ENCODE measurements at places on chromosomes 5 and 9.

GRCh38 chr5:78562714-78563330 is 85.8 kb downstream of the LHFPL2 start:
- no peak for DNase-seq
- H3K4me1 ChIP-seq: no peaks in the 10 kb centered on the region
- no peak overlapping the region for H3K4me3 ChIP-seq
- H3K27ac ChIP-seq: no peak overlapping the region
- H3K36me3 ChIP-seq: no peaks in the 10 kb centered on the region

GRCh38 chr5:50786073-50786472 is 119.6 kb downstream of the PARP8 start:
- H3K4me1 ChIP-seq: no peaks in the 10 kb centered on the region
- H3K27ac ChIP-seq: no peak overlapping the region
- peak; percentile 30 for DNase-seq
- peaks cover 15% of the 10 kb centered on the region for H3K36me3 ChIP-seq

GRCh38 chr9:129653823-129654553 is 11.5 kb upstream of the PRRX2 start:
- no peak overlapping the region for H3K4me3 ChIP-seq
- DNase-seq: no peak
- no peak overlapping the region for H3K27ac ChIP-seq

- H3K36me3 ChIP-seq: no peaks in the 10 kb centered on the region
- no peaks in the 10 kb centered on the region for H3K4me1 ChIP-seq
- no peak overlapping the region for H3K27ac ChIP-seq
- DNase-seq: peak; percentile 80
- no peaks in the 10 kb centered on the region for H3K27me3 ChIP-seq
- H3K4me3 ChIP-seq: no peak overlapping the region
Observed at GRCh38 chr5:108521841-108522506, 140.1 kb upstream of the FBXL17 start.

DNA sequence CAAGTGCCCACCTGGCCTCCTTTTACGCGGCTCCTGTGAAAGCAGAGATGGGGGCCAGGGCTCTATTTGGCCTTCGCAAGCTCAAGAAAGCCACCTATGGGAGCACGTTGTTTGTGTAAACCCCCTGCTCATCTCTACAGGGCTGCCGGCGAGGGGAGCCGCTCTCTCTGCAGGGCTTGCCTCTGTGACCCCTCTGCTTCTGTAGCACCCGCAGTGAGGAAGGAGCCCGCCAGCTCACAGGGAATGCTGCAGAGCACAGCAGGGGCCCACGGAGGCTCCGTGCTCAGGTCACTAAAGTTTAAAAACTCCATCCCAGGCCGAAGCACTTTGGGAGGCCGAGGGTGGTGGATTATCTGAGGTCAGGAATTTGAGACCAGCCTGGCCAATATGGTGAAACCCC is 376.8 kb downstream of the IRX2 start:
- no peak for DNase-seq
- no peak overlapping the region for H3K4me3 ChIP-seq
- H3K4me1 ChIP-seq: no peaks in the 10 kb centered on the region
- no peaks in the 10 kb centered on the region for H3K27me3 ChIP-seq
- H3K36me3 ChIP-seq: no peaks in the 10 kb centered on the region
- no peak overlapping the region for H3K27ac ChIP-seq

DNA sequence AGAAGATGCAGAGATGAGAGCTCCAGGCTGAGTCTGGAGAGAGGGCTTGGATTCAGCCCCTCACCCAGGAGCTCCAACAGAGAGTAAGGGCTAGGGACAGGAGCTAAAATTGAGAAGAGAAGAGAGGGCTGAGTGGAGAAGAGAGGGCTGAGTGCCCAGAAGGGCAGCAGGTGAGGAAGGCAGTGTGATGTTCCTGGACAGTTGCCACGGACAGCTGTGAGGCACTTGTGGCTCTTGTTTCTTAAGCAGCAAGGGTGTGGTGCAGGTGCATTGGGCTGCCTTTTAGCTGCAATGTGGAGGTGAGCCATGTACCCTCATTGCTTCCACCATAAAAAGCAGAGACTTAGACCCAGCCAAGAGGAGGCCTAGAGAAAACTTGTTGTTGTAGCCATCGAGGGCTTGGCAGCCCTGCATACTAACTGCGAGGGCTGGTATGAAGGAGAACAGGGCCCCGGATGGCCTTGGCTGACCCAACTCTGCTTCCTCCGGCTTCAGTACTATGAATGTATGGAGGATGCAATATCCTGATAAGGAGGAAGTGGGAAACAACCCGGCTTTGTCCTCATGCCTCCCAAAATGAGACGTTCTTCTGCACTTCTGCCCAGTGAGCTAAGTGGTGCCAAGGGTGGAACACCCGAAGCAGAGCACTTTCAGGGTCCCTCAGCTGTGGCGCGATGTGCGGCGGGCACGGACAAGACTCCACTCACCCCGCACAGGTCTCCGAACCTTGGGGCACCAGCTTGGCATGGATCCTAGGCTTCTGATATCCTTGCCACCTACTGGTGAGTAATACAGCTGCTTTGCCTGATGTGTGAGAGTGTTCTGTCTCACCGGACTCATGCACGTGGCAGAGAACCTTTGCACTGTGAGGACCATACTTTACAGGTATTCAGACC is 65.2 kb downstream of the LRRC70 start:
- no peaks in the 10 kb centered on the region for H3K36me3 ChIP-seq
- DNase-seq: no peak
- H3K4me1 ChIP-seq: no peaks in the 10 kb centered on the region
- H3K27me3 ChIP-seq: no peaks in the 10 kb centered on the region

- DNase-seq: no peak
- H3K36me3 ChIP-seq: no peaks in the 10 kb centered on the region
- H3K27me3 ChIP-seq: peaks cover 3% of the 10 kb centered on the region
- H3K27ac ChIP-seq: no peak overlapping the region
- no peak overlapping the region for H3K4me3 ChIP-seq
Observed at GRCh38 chr5:142737179-142737578, 33.0 kb upstream of the ARHGAP26 start.

- H3K27me3 ChIP-seq: peaks cover 19% of the 10 kb centered on the region
- peaks cover 2% of the 10 kb centered on the region for H3K4me1 ChIP-seq
- no peaks in the 10 kb centered on the region for H3K36me3 ChIP-seq
- H3K27ac ChIP-seq: no peak overlapping the region
- DNase-seq: peak; percentile 54
- no peak overlapping the region for H3K4me3 ChIP-seq
Observed at GRCh38 chr5:178279723-178280438, 47.3 kb upstream of the PHYKPL start.

DNA sequence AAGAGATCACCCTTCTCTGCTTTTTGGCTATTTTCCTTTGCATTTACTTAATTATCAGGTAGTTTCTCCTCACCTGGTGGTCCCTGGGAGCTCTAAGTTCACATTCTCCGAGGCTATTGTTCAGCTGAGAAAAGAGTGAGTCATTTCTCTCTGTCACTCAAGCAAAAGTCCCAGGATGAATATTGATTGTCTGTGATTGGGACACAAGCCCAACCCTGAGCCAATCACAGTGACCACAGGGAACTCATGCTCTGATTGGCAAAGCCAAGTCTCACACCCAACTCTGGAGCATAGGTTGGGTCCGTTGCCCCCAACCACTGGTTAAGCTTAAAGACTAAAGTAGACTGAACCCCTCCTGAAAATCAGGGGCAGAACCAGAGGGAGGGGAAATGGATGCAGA is 27.8 kb upstream of the FAT2 start:
- no peak for DNase-seq
- H3K4me1 ChIP-seq: peaks cover 23% of the 10 kb centered on the region
- no peak overlapping the region for H3K4me3 ChIP-seq
- H3K36me3 ChIP-seq: no peaks in the 10 kb centered on the region
- H3K27ac ChIP-seq: no peak overlapping the region

DNA sequence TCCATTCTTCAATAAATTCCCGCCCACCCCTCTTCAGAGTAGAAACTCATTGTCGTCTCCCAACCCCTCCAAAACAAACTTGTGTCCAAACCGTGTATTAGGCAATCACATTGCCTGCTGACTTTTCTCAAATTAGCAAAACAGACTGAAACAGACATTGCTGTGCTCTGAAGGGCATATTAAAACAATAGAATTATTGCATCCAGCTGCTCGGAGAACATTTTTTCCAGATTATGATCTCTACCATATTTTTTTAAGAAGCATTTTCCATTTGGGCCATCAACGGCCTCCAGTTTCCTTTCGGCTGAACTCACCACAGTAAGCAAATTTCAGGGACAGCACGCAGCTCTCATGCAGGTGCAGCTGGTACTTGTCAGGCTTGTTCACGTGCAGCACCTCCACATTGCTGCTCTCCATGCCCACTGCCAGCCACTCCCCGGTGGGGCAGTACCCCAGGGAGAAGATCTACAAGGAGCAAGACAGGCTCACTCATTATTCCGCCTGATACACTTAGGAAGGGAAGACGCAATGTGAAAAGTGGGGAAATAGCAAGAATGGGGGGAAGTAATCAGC is 104.1 kb downstream of the TLE1 start:
- H3K4me3 ChIP-seq: no peak overlapping the region
- no peak overlapping the region for H3K27ac ChIP-seq
- DNase-seq: no peak

DNA sequence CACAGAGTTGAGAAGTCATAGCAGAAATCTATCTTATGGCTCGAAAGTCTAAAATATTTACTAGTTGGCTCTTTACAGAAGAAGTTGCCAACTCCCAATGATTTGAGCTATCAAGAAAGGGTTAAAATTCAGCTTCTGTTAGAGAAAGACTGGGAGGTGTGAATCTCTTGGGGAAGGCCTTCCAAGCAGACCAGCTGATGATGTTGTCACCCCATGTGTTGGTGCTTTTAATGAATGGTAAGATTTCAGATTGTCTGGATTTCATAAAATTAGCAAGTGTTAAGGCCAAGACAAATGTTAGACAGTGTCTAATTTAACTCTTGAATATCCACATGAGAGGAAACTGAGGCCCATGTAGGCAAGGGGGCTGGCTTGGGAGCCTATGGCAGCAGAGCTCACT is 63.9 kb downstream of the PPARGC1B start:
- H3K27me3 ChIP-seq: no peaks in the 10 kb centered on the region
- H3K4me3 ChIP-seq: no peak overlapping the region
- no peak overlapping the region for H3K27ac ChIP-seq
- no peak for DNase-seq
- peaks cover 11% of the 10 kb centered on the region for H3K4me1 ChIP-seq
- H3K36me3 ChIP-seq: no peaks in the 10 kb centered on the region

DNA sequence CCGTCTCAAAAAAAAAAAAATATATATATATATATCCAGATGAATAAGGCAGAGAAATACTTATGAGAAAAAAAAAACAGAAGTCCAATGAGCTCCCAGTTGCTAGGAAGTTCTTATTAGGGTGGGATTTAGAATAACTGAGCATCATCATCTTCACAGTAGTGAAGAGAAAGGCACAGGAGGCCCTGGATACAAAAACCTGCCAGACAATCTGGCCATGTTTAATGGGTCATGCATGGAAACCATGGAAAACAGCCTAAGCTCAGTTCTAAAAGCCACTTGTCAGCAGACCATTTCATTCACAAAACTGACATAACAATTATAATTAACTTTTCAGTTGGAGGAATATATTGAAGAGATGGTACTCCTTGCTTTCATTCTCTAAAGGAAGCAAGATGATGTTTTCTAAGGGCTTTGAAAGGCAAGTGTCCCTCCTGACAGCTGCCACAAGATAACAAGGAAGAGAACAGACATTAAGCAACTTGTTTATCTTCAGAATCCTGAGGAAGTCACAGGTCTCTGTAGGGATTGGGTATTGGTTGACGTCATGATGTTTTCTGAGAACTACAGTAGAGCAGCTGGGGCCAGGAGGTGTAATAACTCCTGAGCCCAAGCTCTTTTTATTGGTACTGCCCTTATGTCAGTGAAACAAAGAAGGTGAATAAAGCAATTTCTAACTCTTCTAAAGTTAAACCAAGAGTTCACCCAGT is 463.1 kb downstream of the DMAC1 start:
- peak; percentile 93 for DNase-seq
- no peaks in the 10 kb centered on the region for H3K4me1 ChIP-seq
- H3K36me3 ChIP-seq: no peaks in the 10 kb centered on the region
- no peak overlapping the region for H3K27ac ChIP-seq
- H3K4me3 ChIP-seq: no peak overlapping the region
- no peaks in the 10 kb centered on the region for H3K27me3 ChIP-seq

GRCh38 chr9:91159664-91160121 is 202.0 kb downstream of the AUH start:
- H3K27me3 ChIP-seq: no peaks in the 10 kb centered on the region
- H3K36me3 ChIP-seq: no peaks in the 10 kb centered on the region
- H3K4me3 ChIP-seq: no peak overlapping the region
- peaks cover 23% of the 10 kb centered on the region for H3K4me1 ChIP-seq
- H3K27ac ChIP-seq: no peak overlapping the region
- DNase-seq: no peak

DNA sequence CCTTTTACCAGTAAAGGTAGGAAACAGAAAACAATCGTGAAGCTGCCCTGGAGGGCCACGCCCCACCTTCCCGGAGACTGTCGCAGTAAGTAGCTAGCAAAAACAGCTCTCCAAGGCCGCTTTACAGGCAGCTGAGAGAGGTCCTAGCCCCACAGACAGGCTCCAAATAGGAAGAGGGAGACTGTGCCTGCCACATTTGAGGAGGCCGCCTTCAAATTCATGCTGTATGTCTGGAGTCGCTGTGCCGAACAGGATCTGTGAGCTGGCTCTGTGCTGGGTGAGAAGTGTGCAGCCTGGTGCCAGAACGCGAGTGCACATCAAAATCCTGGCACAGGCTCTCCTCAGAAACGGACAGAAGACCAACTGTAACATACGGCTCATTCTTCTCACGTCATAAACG is 582.2 kb downstream of the CETN3 start:
- DNase-seq: no peak
- H3K4me1 ChIP-seq: no peaks in the 10 kb centered on the region
- no peak overlapping the region for H3K27ac ChIP-seq
- H3K4me3 ChIP-seq: no peak overlapping the region
- H3K36me3 ChIP-seq: no peaks in the 10 kb centered on the region

DNA sequence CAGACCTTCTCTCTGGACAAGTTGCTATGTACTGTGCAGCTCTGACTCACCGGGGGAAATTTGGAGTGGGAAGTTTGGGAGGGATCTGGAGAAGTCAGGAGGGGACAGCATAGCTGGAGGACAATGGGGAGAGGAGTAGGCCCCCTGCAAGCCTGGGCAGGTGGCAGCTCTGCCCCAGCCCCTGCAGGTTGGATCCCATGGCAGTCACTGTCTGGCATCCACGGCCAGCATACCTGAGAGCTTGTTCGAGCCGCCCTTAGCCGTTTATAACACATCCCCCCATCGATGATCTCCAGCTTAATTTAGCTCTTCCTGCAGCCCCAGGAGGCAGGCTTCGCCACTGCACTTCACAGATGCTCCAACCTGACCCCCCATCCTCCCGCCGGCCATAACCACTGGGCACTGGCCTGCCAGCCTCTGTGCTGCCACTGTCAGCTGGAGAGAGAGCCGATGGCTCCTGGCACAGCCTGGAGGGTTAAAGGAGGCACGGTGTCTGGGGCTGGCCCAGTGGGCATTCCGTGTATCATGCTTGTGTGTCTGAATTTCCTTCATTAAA is 57.7 kb upstream of the RNU6ATAC start:
- no peak overlapping the region for H3K27ac ChIP-seq
- H3K36me3 ChIP-seq: no peaks in the 10 kb centered on the region
- peaks cover 57% of the 10 kb centered on the region for H3K27me3 ChIP-seq
- peak; percentile 34 for DNase-seq
- H3K4me1 ChIP-seq: peaks cover 11% of the 10 kb centered on the region
